GM12878 (cell line): ENCODE measurements at places on chromosomes 2 and 18. TPM values are rescaled to one million over a fixed set of nuclear protein-coding genes. Genes with fewer than 3 reads are reported as not detected.
A peak's percentile ranks its signal among the peaks of the same experiment; 100 is the strongest.

Gene CNDP1
- total RNA-seq = not detected in 2 replicates

Gene FOXD4L1
- 0.16 TPM in 1 of 2 replicates, not detected in the other for total RNA-seq

Gene ZNF521
- total RNA-seq = 0.05 TPM in 1 of 2 replicates, not detected in the other

Gene COMMD1
- 40.8 and 48.2 TPM in 2 replicates for total RNA-seq

GRCh38 chr2:241739651-241740050 is 5.2 kb downstream of the D2HGDH start:
- DNase-seq = no peak
- peaks cover 2% of the 10 kb centered on the region for H3K36me3 ChIP-seq
- no peak overlapping the region for H3K27ac ChIP-seq
- no peaks in the 10 kb centered on the region for H3K27me3 ChIP-seq
- no peak overlapping the region for H3K4me3 ChIP-seq
- peaks cover 8% of the 10 kb centered on the region; the same call in 1 of the 2 replicates for H3K4me1 ChIP-seq

DNA sequence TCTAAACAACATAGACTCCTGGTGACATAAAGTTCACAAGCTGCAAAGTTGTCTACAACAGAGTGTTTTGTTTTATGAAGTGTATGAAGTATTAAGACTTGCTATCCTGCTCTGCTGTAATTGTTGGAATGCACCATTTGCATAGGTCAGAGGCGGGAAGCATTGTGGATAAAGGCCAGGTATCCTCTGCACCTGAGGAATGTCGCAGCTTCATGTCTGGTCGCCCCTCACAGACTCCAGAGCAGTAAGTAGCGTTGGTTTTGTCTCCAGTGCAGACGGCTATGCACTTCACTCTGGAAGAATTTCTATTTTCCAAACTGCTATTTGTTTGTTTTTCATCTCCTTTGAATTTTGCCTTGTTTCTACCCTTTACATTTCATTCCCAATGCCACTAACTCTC is 63.1 kb downstream of the UNC80 start:
- H3K27me3 ChIP-seq = no peaks in the 10 kb centered on the region
- H3K4me3 ChIP-seq = no peak overlapping the region
- no peaks in the 10 kb centered on the region for H3K4me1 ChIP-seq
- H3K36me3 ChIP-seq = no peaks in the 10 kb centered on the region
- DNase-seq = no peak

GRCh38 chr2:171958475-171958874 is 36.2 kb downstream of the HAT1 start:
- H3K4me1 ChIP-seq = no peaks in the 10 kb centered on the region; the same call in 1 of the 2 replicates
- H3K36me3 ChIP-seq = 0 out of 2 replicates have a peak, but pooled peaks cover 5% of the 10 kb centered on the region
- no peak overlapping the region for H3K4me3 ChIP-seq
- DNase-seq = no peak
- no peak overlapping the region for H3K27ac ChIP-seq

GRCh38 chr2:5982903-5983265 is 290.7 kb downstream of the SOX11 start:
- no peaks in the 10 kb centered on the region for H3K4me1 ChIP-seq
- no peak for DNase-seq
- H3K27me3 ChIP-seq = no peaks in the 10 kb centered on the region; the same call in none of the 2 replicates
- H3K27ac ChIP-seq = no peak overlapping the region

GRCh38 chr18:25737710-25738311 is 352.6 kb downstream of the SS18 start:
- DNase-seq = no peak
- H3K4me3 ChIP-seq = no peak overlapping the region
- no peak overlapping the region for H3K27ac ChIP-seq
- H3K27me3 ChIP-seq = no peaks in the 10 kb centered on the region; the same call in 1 of the 2 replicates
- H3K4me1 ChIP-seq = no peaks in the 10 kb centered on the region

GRCh38 chr2:70580352-70580751 is 26.7 kb upstream of the TGFA start:
- no peaks in the 10 kb centered on the region for H3K4me1 ChIP-seq
- H3K4me3 ChIP-seq = no peak overlapping the region
- H3K27ac ChIP-seq = no peak overlapping the region
- H3K36me3 ChIP-seq = no peaks in the 10 kb centered on the region
- DNase-seq = no peak

DNA sequence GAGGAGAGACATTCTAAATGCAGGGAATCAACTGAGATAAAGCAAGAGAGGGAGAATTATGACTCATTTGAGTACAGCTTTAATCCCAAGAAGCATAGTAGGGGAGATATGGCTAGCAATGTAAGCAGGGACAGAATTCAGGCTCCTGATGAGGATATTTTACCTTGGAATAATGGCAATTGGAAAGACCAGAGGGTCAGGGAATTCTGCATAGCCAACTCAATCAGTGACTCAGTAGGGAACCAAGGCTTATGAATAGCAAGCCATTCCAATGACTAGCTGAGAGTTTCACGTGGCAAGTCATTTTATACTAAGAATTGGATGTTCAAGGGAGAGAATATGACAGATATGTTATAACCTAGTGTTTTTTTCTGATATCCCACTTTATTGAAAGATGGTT is 563.8 kb upstream of the NETO1 start:
- no peak overlapping the region for H3K4me3 ChIP-seq
- no peaks in the 10 kb centered on the region for H3K4me1 ChIP-seq
- H3K36me3 ChIP-seq = no peaks in the 10 kb centered on the region
- no peaks in the 10 kb centered on the region for H3K27me3 ChIP-seq
- H3K27ac ChIP-seq = no peak overlapping the region

- H3K4me3 ChIP-seq = no peak overlapping the region
- H3K27me3 ChIP-seq = no peaks in the 10 kb centered on the region
- H3K36me3 ChIP-seq = no peaks in the 10 kb centered on the region
- peaks cover 8% of the 10 kb centered on the region for H3K4me1 ChIP-seq
These were observed 34.3 kb downstream of the ZAP70 start for GRCh38 chr2:97747716-97748115.

GRCh38 chr2:219614076-219614860 is 13.2 kb upstream of the SLC4A3 start:
- no peak overlapping the region for H3K27ac ChIP-seq
- 0 out of 2 replicates have a peak, but pooled peaks cover 4% of the 10 kb centered on the region for H3K4me1 ChIP-seq
- no peaks in the 10 kb centered on the region for H3K27me3 ChIP-seq

GRCh38 chr2:147456779-147457178 is 388.1 kb upstream of the ACVR2A start:
- no peak overlapping the region for H3K4me3 ChIP-seq
- H3K27ac ChIP-seq = no peak overlapping the region
- H3K27me3 ChIP-seq = no peaks in the 10 kb centered on the region
- H3K36me3 ChIP-seq = no peaks in the 10 kb centered on the region
- H3K4me1 ChIP-seq = no peaks in the 10 kb centered on the region

GRCh38 chr2:237344942-237345341 is 69.0 kb downstream of the COL6A3 start:
- no peaks in the 10 kb centered on the region for H3K4me1 ChIP-seq
- DNase-seq = no peak
- no peaks in the 10 kb centered on the region for H3K36me3 ChIP-seq
- H3K27ac ChIP-seq = no peak overlapping the region
- H3K4me3 ChIP-seq = no peak overlapping the region

GRCh38 chr2:607709-608108 is 69.5 kb downstream of the TMEM18 start:
- DNase-seq = no peak
- no peak overlapping the region for H3K27ac ChIP-seq
- no peak overlapping the region for H3K4me3 ChIP-seq
- no peaks in the 10 kb centered on the region for H3K27me3 ChIP-seq

GRCh38 chr2:65128297-65129190 is 1.4 kb downstream of the RAB1A start:
- peak overlapping the region; percentile 87 for H3K27ac ChIP-seq
- no peaks in the 10 kb centered on the region for H3K27me3 ChIP-seq

- no peaks in the 10 kb centered on the region for H3K27me3 ChIP-seq
- H3K27ac ChIP-seq = no peak overlapping the region
- H3K36me3 ChIP-seq = no peaks in the 10 kb centered on the region
- peaks cover 14% of the 10 kb centered on the region for H3K4me1 ChIP-seq
- H3K4me3 ChIP-seq = no peak overlapping the region
These were observed 33.8 kb downstream of the TOGARAM2 start for GRCh38 chr2:29014811-29015421.

DNA sequence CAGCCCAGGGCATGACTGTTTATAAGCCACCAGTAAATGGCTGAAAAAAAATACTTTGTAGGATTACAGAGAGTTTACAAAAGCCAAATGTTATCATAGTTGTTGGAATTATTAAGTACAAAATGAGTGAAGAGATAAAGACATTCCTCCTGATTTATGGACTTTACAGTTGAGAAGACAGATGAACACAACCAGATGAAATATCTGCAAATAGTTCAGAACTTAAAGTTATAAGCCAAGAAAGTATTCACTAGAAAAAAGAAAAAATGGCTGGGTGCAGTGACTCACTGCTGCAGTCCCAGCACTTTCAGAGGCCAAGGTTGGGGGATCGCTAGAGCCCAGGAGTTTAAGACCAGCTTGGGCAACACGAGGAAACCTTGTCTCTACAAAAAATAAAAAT is 11.2 kb downstream of the PMAIP1 start:
- H3K4me1 ChIP-seq = peaks cover 32% of the 10 kb centered on the region
- H3K27me3 ChIP-seq = no peaks in the 10 kb centered on the region
- H3K4me3 ChIP-seq = no peak overlapping the region
- H3K27ac ChIP-seq = no peak overlapping the region
- no peak for DNase-seq
- no peaks in the 10 kb centered on the region for H3K36me3 ChIP-seq
